Cortex of kidney (tissue), 1 donor: ENCODE measurements at places on chromosomes 3 and 15.

- no peak for DNase-seq
These were observed 5.5 kb downstream of the AP3S2 start for GRCh38 chr15:89888214-89888804.

DNA sequence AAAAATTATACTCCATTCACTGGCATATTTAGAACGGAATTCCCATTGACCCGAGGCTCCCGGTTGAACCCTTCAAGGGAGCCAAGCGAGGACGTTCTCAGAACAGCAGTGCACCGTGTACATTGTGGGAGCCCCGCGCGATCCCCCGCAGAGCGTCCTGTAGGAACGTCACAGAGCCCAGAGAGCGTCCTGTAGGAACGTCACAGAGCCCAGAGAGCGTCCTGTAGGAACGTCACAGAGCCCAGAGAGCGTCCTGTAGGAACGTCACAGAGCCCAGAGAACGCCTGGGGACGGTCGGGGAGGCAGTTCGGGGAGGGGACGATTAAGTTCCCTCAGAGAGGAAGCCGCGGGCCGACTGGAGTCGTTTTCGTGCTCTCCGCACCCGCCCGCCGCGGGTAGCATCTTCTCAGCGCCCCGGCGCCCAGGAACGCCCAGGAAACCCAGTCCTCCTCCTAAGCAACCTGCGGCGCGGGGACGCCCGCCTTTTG lies 506 bp upstream of the ATP1B3 start:
- no peak for DNase-seq

- DNase-seq: no peak
These were observed 82.7 kb downstream of the STRIT1 start for GRCh38 chr3:155210736-155211135.

DNA sequence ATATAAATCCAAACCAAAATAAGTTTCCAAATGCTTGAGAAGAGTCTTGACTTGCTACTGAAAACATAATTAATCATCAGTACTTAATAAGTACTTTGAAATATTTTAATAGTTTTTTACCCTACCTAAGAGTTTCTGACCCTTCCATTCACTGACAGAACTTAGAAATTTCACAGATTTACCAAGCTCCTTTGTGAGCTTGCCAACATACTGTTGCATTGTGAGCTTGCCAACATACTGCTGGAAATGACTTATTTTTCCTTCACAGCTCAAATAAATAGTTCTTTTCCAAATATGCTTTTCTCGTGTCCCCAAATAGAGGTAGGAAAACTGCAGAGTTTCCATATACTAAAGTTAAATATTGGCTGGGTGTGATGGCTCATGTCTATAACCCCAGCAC lies 9.6 kb upstream of the AADAC start:
- no peak for DNase-seq

GRCh38 chr3:106533093-106533787 lies 664.4 kb upstream of the CBLB start:
- DNase-seq: no peak

DNA sequence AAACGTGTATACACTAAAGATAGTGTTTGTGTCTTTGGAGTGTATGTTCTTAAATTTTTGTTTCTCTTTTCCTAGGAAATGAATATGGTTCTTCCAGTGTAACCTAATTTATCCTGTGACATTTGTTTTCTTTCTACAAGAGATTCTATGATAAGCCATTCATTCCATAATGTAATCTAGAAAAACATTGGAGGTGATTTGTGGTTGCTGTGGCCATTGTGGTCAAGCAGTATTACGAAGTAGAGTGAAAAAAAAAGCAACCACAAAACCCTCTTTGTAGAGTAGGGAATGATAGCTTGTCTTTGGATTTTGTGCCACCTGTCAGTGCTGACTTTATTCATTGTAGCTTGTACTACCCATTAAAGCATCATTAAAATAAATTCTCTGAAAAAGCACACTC lies 1209.6 kb downstream of the ZPLD1 start:
- DNase-seq: no peak

DNA sequence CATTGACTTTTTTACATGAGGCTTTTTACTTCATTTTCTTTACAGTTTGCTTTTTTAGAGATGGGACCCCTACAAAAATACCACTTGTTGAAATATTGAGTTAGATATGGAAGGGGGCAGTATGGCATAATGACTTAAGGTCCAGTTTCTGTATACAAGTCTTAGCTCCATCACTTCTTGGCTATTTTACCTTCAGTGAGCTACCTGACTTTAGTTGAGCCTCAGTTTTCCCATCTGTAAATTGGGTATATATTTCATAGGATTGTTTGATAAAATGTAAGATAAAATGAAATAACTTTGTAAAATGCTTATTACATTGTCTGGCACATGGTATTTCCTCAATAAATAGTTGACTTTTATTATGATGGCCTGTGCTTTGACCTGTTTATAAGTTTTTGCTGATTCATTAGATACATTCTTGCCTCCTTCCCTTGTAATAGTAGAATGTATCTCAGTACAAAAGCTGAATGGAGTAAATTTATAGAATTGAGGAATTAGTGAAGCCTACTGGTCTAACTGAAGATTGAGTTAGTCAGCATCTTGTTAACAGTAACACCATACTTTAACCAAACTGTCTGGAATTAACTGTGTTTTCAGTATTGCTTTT lies 27.6 kb downstream of the TBC1D23 start:
- no peak for DNase-seq

DNA sequence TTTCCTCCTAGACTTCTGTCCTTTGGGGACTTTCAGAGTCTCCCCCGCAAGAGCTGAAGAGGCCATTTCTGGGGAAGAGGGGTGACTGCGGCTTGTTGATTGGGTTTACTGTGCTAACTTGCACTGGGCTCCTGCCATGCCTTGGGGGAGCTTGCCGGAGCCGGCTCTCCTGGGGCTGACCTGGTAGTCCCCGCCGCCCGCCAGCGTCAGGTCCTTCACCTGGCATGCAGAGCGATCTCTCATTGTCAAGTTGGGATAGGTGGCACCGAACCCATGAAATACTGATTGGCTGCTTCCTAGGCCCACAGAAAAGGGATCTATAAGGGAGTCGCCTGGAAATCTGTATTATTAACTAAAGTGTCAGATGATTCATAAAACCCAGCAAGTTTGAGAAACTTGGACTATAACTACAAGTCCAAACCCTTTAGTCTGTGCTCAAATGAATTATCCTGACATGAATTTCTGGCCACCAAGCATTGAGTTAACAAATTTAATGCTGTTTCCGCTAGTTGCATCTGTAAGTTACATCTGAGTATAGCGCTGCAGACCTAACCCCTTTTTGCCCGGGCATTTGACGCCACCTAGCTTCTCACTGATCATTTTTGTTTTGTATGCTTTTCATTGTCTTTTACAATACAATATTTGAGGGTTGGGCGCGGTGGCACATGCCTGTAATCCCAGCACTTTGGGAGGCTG lies 607 bp upstream of the IMP3 start:
- DNase-seq: no peak

DNA sequence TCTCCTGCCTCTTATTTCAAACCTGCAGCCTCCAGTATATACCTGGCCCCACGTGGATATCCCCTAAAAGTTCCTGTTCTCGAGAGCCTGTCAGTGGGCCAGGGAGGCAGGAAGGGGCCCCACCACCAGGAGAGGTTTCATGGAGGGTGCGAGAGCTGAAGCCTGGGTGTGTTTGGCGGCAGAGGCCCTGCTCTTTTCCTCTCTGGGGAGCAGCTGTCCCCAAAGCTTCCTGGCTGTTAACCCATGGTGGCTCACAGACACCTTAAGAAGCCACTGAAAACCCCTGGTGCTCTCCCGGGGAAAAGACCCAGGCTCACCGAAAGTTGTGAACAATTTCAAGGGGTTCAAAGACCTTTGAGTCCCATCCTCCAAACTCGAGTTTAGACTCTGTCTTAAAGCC lies 1.1 kb downstream of the PRRT3 start:
- no peak for DNase-seq

DNA sequence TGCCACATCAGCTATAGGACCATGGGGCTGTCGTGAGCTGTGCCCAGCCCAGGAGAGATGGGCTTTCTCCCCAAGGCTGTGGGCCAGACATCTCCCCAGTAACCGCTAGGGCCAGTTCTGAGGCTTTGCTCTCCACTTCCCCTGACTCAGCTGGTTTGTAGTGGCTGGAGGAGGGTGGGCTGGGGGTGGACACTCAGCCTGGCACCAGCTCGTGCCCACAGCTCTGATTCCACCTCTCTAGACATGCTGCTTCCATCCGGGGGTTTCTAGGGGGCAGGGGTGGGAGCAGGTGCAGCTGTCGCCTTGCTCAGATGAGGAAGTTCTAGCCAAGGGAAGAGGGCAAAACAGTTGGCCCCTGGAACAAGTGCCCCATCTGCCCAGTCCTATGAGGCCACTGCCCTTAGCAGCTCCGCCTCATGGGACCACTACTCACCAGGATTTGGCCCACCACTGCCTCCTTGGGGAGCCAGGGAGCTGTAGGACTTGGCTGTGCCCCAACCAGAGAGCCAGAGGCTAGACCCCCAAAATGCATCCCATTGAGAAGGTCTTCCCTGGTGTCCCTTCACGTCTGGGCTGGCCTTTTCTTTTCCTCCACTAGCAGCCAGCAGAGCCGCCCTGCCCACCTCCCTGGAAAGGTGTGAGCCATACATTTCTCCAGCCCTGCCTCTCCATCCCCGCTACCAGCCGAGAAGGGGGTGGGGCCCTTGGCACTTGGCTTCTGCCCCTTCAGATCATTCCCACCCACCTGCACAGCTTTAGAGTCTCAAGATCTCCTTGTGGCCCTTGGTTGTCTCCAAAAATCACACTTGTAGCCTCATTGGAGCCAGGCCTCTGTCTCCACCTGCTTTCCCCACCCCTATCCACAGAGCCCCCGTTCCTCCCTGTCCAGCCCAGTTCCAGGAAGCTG lies 9.9 kb downstream of the GLYCTK start:
- DNase-seq: no peak

DNA sequence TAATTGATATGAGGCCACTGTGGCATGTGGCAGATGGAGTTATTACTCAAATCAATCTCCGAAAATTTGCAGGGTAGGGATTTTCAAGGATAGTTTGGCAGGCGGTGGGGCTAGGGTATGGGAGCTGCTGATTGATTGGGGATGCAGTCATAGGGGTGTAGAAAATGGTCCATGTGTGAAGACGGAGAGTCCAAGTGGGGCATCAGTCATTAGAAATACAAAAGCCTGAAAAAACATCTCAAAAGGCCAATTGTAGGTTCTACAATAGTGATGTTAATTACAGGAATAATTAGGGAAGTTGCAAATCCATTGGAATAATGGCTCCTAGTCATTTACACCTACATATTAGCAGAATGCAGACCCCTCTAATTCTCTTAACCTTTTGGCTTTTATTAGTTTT lies 4.9 kb downstream of the LEKR1 start:
- DNase-seq: no peak

- no peak for DNase-seq
These were observed 20.2 kb downstream of the ATOSA start for GRCh38 chr15:52658955-52659354.

GRCh38 chr3:113556946-113557335 lies 24.6 kb downstream of the SIDT1 start:
- no peak for DNase-seq

GRCh38 chr15:51603002-51603401 lies 19.6 kb downstream of the DMXL2 start:
- no peak for DNase-seq

- DNase-seq: no peak
These were observed 116.1 kb upstream of the CRBN start for GRCh38 chr3:3295586-3295985.

DNA sequence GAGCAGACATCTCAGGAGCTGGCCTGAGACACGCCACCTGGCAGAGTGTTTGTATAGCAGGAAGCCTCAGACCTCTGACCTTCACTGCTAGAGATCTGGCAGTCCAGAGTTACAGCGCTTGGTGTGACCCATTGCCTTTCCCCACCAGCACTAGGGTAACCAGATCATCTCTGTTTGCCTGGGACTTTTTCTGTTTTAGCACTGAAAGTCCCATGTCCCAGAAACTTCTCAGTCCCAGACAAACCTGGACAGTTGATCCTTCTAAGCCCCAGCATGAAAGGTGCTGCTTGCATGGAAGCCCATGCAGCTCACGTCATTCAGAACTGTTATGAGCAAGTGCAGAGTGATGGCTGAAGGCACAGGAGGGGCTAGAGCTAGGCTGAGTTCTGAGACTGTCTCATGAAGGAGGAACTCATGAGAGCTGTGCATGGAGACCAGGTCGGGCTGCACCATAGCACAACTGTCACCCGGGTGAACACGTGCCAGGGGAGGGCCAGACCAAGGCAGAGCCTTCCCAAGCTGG lies 18.2 kb upstream of the AHSG start:
- no peak for DNase-seq

- DNase-seq: no peak
These were observed 778.5 kb downstream of the MECOM start for GRCh38 chr3:168885028-168885427.

GRCh38 chr3:11607816-11608215 lies 35.9 kb downstream of the VGLL4 start:
- DNase-seq: no peak

DNA sequence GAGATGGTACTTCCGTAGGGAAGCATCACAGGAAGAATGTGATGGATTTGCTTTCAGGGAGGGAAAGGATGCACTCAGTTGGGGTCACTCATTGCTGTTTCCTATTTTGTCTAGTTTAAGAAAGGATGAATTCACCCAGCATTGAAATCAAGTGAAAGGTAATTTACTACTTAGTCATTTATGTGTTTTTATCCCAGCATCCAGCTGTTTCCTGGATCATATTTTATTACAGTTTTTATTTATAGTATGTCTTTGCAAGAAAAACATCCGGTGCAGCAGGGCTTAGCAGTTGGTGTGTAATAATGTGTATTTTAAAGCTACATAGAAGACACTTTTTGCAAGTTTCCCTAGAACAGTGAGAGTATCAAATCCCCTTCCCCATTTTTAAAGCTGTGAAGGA lies 37.4 kb upstream of the GOLGA8B start:
- no peak for DNase-seq

GRCh38 chr3:52681596-52681995 lies 4.1 kb downstream of the PBRM1 start:
- no peak for DNase-seq
